Thymus (tissue), 14 donors: ENCODE measurements at places on chromosomes 1 and 21. TPM values are rescaled to one million over a fixed set of nuclear protein-coding genes. Genes with fewer than 3 reads are reported as not detected.

The KCNJ10 gene
- total RNA-seq: 0.33 TPM

DNA sequence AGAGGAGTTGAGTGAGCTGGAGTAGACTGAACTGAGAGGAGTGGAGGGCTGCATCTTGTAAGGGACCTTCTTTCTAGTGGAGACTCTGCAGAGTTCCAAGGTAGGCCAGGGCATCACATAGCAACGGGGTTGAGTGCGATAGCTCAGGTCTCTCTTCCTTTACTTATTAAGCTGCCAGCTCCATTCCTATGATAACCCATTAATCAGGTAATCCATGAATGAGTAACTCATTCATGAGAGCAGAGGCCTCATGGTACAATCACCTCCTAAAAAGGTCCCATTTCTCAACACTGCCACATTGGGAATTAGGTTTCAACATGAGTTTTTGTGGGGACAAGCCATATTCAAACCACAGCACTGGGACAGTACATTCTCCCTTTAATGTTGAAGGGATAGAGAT lies 21.3 kb downstream of the VN1R5 start:
- H3K4me3 ChIP-seq: no peak overlapping the region
- H3K27me3 ChIP-seq: no peaks in the 10 kb centered on the region
- H3K4me1 ChIP-seq: no peaks in the 10 kb centered on the region
- no peaks in the 10 kb centered on the region for H3K36me3 ChIP-seq

- no peak overlapping the region for H3K4me3 ChIP-seq
- H3K27me3 ChIP-seq: peaks cover 10% of the 10 kb centered on the region
- no peak for DNase-seq
- H3K27ac ChIP-seq: no peak overlapping the region
- no peaks in the 10 kb centered on the region for H3K4me1 ChIP-seq
- H3K36me3 ChIP-seq: no peaks in the 10 kb centered on the region
These were observed 4.4 kb upstream of the IGSF3 start for GRCh38 chr1:116671912-116672311.

The PALMD gene
- total RNA-seq: 7.4 TPM

The UMODL1 gene
- 1.7 TPM for total RNA-seq

DNA sequence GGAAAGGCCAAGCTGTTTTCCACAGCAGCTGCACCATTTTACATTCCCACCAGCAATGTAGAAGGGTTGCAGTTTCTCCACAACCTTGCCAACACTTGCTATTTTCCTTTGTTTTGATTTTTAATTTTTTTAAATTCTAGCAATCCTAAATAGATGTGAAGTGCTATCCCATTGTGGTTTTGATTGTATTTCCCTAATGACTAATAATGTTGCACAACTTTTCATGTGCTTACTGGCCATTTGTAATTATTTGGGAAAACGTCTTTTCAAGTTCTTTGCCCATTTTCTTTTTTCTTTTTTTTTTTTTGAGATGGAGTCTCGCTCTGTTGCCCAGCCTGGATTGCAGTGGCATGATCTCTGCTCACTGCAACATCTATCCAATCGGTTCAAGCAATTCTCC lies 53.9 kb downstream of the VCAM1 start:
- no peak overlapping the region for H3K4me3 ChIP-seq
- no peaks in the 10 kb centered on the region for H3K4me1 ChIP-seq
- H3K27ac ChIP-seq: no peak overlapping the region
- no peaks in the 10 kb centered on the region for H3K36me3 ChIP-seq

- no peaks in the 10 kb centered on the region for H3K36me3 ChIP-seq
- no peaks in the 10 kb centered on the region for H3K27me3 ChIP-seq
- no peak overlapping the region for H3K4me3 ChIP-seq
- no peak overlapping the region for H3K27ac ChIP-seq
- DNase-seq: no peak
- no peaks in the 10 kb centered on the region for H3K4me1 ChIP-seq
These were observed 56.6 kb upstream of the SLC2A1 start for GRCh38 chr1:43015269-43015668.

- DNase-seq: no peak
- H3K4me1 ChIP-seq: no peaks in the 10 kb centered on the region
- no peaks in the 10 kb centered on the region for H3K27me3 ChIP-seq
- H3K4me3 ChIP-seq: no peak overlapping the region
These were observed 31.0 kb upstream of the COG2 start for GRCh38 chr1:230611128-230611877.

DNA sequence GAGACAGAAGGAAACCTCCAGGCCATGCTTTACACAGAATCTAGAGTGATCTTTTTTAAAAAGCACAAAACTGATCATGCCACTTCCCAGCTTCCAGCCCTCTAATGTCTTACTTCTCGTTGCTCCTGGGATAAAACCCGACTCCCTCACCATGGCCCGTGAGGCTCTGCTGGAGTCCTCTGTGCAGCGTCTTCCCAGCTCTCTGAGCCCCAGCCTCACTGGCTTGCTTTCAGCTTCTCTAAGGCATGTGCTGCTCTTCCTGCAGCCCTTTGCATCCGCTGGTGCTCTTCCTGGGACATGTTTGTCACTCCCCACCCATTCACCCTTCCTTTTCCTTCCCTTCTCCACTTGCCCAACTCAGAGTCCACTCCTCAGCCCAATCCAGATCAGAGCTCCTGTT lies 184.1 kb downstream of the AK5 start:
- H3K27ac ChIP-seq: no peak overlapping the region
- DNase-seq: no peak
- H3K4me1 ChIP-seq: no peaks in the 10 kb centered on the region
- no peak overlapping the region for H3K4me3 ChIP-seq
- H3K27me3 ChIP-seq: no peaks in the 10 kb centered on the region

- no peaks in the 10 kb centered on the region for H3K27me3 ChIP-seq
- no peak overlapping the region for H3K27ac ChIP-seq
- no peaks in the 10 kb centered on the region for H3K36me3 ChIP-seq
- DNase-seq: no peak
These were observed 66.9 kb upstream of the NGF start for GRCh38 chr1:115404911-115405310.

DNA sequence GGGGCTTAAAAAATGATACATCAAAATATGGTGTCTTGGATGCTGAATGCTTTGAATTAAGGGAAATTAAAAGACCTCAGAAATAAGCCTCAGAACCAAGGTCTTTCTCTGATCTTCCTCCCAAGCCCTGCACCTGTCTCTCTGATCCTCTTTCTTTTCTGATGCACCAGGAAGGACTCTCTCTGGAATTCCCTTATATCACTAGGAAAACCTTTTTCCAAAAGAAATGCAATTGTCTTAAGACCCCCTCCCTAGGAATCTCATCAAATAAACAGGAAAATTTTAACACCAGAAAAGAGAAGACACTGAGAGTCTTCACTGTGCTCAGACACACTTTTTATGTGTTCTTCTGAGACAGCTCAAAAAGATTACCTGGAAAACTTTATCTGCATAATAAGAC lies 159.5 kb upstream of the PTBP2 start:
- no peaks in the 10 kb centered on the region for H3K36me3 ChIP-seq
- H3K4me3 ChIP-seq: no peak overlapping the region
- no peak overlapping the region for H3K27ac ChIP-seq
- no peaks in the 10 kb centered on the region for H3K4me1 ChIP-seq
- no peak for DNase-seq

DNA sequence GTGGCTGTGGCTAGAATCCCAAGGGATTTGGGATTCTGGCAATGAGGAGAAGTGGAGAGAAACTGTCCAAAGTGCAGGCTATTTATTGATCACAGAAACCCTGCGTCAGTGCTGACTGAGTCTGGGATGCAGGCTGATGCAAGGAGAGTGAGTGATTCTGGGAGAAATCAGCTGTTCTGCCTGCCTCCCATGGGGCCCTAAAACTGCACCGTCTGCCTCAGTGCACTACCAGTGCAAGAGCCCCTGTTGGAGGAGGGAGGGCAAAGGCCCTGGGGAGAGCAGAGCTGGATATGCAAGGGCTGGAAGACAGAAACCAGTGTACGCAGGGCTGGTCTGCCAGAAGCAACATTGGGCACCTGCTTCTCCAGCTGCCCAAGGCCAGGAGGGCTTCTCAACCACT lies 42.6 kb downstream of the C1orf198 start:
- no peak overlapping the region for H3K27ac ChIP-seq
- DNase-seq: no peak
- H3K4me1 ChIP-seq: no peaks in the 10 kb centered on the region
- no peak overlapping the region for H3K4me3 ChIP-seq
- H3K36me3 ChIP-seq: no peaks in the 10 kb centered on the region

GRCh38 chr1:212987702-212988322 lies 27.9 kb downstream of the ANGEL2 start:
- DNase-seq: no peak
- H3K27me3 ChIP-seq: no peaks in the 10 kb centered on the region
- no peak overlapping the region for H3K4me3 ChIP-seq
- H3K36me3 ChIP-seq: no peaks in the 10 kb centered on the region
- no peak overlapping the region for H3K27ac ChIP-seq

The VPS13D gene
- total RNA-seq: 10.2 TPM

- peak overlapping the region; percentile 21 for H3K4me3 ChIP-seq
- H3K4me1 ChIP-seq: peaks cover 8% of the 10 kb centered on the region
- H3K27ac ChIP-seq: no peak overlapping the region
- peaks cover 31% of the 10 kb centered on the region for H3K36me3 ChIP-seq
- H3K27me3 ChIP-seq: peaks cover 56% of the 10 kb centered on the region
These were observed 2.7 kb downstream of the TMEM200B start for GRCh38 chr1:29120947-29121485.

The GCSAML gene
- total RNA-seq: 0.42 TPM

GRCh38 chr1:55699228-55699627 lies 484.1 kb upstream of the USP24 start:
- peaks cover 3% of the 10 kb centered on the region for H3K4me1 ChIP-seq
- DNase-seq: no peak
- H3K4me3 ChIP-seq: no peak overlapping the region
- H3K36me3 ChIP-seq: no peaks in the 10 kb centered on the region

DNA sequence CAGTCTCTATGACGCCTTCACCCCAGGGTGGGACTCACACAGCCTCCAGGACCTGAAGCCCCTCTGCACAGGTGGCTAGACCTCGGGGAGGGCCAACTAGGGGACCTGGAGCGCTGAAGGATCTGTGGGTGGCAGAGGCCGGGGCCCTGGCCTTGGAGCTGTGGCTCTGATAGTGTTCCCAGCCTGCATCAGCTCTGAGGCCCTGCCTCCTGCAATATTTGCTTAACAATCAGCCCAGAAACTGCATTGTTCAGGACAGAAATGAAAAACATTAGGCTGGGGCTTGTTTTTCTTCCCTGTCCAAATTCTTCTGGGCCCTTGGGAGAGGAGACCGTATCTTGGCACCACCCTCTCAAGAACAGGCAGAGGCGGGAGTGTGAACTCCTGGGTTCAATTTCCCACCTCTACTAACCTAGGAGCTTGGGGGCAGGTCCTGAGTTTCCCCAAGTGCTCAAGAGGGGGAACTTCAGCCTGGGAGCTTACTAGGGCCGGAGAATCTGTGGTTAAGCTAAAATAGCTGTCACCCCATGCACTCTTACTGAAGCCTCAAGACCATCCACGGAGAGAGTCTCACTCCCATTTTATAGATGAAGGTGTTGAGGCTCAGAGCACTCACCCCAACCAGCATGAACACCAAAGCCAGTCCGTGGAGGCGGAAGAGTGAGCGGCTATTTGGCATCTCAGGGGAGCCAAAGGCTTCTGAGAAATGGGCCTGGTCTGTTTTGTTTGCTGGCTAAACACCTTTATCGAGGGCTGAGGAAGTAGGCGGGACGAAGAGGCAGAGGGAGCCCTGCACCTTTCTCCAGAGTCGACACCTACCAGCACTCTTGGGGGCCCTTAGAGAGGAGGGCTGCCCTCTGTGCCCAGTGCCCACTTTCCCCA lies 18.8 kb upstream of the CASZ1 start:
- no peaks in the 10 kb centered on the region for H3K36me3 ChIP-seq
- no peaks in the 10 kb centered on the region for H3K27me3 ChIP-seq
- no peak for DNase-seq
- H3K4me1 ChIP-seq: no peaks in the 10 kb centered on the region
- H3K27ac ChIP-seq: no peak overlapping the region

DNA sequence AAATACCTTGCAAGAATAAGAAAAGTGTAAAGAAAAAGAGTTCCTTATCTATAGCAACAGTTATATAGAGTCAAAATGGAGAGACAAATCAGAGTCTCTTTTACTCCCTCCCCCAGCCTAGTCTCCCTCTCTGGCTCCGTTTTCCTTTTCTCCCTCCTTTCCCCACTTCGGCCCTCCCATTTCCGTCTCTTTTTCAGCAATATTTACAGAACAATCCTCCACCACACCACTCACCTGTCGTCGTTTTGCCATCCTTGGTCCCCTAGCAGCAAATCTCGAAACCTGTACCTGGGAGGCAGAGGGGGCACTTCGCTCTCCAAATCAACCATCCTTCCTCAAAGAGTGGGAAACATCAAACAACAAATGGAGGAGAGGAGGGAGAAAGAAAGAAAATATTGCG lies 259 bp downstream of the KCNT2 start:
- H3K36me3 ChIP-seq: no peaks in the 10 kb centered on the region
- H3K27ac ChIP-seq: no peak overlapping the region
- peaks cover 7% of the 10 kb centered on the region for H3K27me3 ChIP-seq
- DNase-seq: no peak

DNA sequence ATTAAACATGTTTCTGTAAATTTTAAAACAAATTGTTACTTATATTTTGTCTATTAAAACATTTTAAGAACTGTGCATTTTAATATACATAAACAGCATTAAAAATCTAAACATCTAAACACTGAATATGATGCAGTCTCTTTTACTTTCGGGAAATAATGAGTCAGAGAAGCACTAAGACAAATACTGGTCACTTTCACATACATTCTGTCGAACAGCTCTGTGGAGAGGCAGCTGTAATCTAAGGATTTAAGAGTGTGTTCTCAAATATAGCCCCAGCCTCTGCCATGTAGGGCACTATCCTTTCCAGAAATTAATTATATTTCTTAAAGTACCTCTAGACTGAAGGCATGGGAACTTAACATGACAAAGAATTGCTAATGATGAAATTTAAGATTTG lies 89.6 kb upstream of the PTGFR start:
- no peaks in the 10 kb centered on the region for H3K4me1 ChIP-seq
- no peaks in the 10 kb centered on the region for H3K27me3 ChIP-seq
- H3K36me3 ChIP-seq: no peaks in the 10 kb centered on the region
- no peak overlapping the region for H3K27ac ChIP-seq
- no peak overlapping the region for H3K4me3 ChIP-seq
- DNase-seq: no peak

GRCh38 chr1:71094913-71095312 lies 14.1 kb upstream of the ZRANB2 start:
- no peaks in the 10 kb centered on the region for H3K36me3 ChIP-seq
- no peaks in the 10 kb centered on the region for H3K27me3 ChIP-seq
- H3K4me1 ChIP-seq: no peaks in the 10 kb centered on the region
- H3K4me3 ChIP-seq: no peak overlapping the region

The S100A10 gene
- total RNA-seq: 46.1 TPM

DNA sequence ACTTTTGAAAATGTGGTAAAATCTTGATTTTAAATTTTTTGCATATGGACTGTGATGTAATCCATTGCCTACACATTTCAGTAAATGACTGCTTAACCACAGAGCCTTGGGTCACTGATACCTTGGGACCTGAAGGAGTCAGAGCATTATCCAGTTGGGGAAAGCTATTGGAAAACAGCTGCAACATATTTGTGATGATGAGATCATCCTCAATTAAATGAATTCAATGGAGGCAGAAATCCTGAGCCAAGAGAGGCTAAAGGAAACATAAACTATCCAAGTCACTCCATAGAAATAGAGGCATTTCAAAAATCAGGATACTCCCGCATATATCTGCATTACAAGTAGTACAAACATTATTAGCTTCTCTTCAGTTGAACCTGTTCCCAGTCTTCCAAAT lies 99.8 kb upstream of the PRMT6 start:
- H3K27ac ChIP-seq: no peak overlapping the region
- H3K4me1 ChIP-seq: no peaks in the 10 kb centered on the region
- no peak overlapping the region for H3K4me3 ChIP-seq
